ENCODE measurements at places on chromosomes 12 and 14.

DNA sequence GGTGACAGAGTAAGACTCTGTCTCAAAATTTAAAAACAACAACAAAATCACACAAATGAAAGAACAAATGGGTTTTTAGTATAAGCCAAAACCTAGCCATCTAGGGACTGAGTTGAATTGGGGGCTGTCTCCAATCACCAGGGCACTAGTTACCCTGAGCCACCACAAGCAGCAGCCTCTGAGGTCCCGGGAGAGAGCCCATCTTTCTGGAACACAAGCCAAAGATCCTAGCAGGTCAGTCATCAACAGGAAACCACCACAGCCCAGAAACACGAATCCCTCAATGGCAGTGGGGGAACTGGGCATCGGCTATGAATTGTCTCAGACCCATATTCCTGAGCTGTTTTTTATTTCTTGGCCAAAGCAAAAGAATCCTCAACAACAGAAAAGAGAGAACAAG lies 75.3 kb downstream of the KDM2B start:
- DNase-seq, result no peak

GRCh38 chr14:57834001-57834598 lies 31.8 kb downstream of the SLC35F4 start:
- DNase-seq, result no peak

DNA sequence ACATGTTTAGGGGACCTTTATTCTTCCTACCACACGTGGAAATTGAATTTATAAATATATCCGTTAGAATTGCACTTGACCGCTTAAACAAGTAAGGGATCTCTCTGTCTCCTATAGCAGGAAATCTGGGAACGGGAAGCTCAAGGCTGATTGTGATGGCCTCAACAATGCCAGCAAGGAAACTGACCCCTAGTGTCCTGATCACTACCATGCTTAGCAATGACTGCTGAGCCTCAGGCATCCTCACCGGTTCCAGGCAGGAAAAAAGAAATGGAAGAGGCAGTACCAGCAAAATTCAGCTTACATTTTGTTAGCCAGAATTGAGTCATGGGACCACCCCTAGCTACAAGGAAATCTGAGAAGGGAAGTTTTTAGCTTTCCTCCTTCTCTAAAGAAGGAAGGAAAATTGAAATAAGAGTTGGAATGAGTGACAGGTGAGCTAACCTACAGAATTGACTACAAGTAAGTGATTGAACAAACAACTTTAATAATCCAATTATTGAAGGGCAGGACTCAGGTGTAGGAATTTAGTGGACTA lies 43.9 kb upstream of the AMN1 start:
- no peak for DNase-seq

DNA sequence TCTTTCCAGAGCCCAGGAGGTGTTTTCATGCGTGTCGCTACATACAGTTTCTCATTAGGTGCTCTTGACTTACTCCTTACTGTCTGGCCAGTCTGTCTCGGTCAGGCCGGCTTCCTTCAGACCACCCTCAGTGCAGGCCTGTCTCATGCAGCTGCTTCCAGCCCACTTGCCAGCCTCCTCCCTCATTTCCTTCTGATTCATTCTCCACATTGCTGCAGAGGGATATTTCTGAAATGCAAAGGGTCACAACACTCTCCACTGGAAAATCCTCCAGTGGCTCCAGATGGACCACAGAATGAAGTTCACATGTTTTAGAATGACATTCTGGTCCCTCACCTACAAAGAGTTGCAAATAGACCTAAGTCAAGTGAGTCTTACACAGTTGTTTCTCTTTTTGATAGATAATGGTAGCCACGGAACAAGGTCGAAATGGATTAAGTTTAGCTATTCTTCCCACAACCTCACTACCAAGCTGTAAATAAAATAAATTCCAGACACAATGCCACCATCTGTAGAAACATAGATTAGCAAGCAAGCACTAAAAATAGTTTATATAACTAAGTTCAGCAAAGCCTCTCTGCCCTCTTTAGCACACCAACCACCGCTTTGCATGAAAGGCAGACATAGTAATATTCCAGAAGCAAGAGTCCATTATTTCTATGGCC lies 146.9 kb downstream of the ESR2 start:
- DNase-seq, result no peak

- DNase-seq, result no peak
Measured at GRCh38 chr12:47863467-47863866, 41.3 kb downstream of the VDR start.

GRCh38 chr14:99561864-99562263 lies 42.1 kb downstream of the CCDC85C start:
- no peak for DNase-seq

DNA sequence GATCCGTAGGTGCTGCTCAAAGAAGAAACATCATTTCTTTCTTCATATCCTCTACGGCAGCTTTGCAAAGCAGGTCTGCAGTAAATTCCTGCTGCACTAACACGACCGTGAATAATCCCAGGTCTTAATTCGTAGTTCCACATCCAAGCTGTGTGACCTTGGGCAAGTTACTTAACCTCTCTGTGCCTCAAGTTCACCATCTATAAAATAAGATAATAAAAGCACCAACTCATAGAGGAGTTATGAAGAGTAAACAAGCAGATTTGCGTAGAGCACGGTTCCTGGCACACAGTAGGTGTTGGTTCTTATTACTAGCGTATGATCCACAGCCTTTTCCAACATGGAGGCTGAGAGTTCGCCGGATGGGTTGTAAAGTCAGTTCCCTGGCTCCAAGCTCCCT lies 3.6 kb downstream of the NCOR2 start:
- no peak for DNase-seq

- no peak for DNase-seq
Measured at GRCh38 chr12:6752167-6752920, 597 bp downstream of the MLF2 start.

DNA sequence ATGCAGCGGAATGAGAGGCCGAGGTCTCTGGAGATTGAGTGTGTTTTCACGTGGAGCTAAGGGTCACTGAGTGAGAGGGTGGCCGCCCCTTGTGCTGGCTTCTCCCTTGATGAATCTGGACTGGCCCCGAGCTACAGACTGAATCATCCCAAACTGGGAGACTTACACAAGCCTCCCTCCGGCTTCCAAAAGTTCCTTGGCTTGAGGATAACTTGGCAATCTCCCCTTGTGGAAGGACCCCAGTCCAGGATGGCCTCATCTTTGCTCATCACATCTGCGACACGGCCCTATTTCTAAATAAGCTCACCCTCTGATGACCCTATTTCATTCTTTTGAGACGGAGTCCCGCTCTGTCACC lies 41.5 kb upstream of the FBRSL1 start:
- no peak for DNase-seq

DNA sequence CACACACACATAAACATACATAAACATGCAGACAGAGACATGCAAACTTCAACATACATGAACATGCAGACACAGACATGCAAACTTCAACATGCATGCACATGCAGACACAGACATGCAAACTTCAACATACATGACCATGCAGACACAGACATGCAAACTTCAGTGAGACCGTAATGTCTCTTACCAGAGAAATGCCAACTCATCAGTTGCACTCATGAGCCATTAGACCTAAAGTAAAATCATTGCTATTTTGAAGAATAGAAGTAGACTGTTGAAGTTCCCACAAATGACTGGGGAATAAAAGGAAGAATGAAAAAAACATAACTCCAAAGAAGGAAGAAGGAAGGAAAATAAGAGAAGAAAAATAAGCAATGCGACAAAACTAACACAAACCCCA lies 1044.0 kb upstream of the TMEM132C start:
- DNase-seq, result no peak

- no peak for DNase-seq
Measured at GRCh38 chr12:51122844-51123243, 39.4 kb upstream of the CSRNP2 start.

- no peak for DNase-seq
Measured at GRCh38 chr14:87251011-87251410, 742.0 kb downstream of the GALC start.

- DNase-seq, result no peak
Measured at GRCh38 chr12:79331870-79332269, 358.9 kb downstream of the PAWR start.

DNA sequence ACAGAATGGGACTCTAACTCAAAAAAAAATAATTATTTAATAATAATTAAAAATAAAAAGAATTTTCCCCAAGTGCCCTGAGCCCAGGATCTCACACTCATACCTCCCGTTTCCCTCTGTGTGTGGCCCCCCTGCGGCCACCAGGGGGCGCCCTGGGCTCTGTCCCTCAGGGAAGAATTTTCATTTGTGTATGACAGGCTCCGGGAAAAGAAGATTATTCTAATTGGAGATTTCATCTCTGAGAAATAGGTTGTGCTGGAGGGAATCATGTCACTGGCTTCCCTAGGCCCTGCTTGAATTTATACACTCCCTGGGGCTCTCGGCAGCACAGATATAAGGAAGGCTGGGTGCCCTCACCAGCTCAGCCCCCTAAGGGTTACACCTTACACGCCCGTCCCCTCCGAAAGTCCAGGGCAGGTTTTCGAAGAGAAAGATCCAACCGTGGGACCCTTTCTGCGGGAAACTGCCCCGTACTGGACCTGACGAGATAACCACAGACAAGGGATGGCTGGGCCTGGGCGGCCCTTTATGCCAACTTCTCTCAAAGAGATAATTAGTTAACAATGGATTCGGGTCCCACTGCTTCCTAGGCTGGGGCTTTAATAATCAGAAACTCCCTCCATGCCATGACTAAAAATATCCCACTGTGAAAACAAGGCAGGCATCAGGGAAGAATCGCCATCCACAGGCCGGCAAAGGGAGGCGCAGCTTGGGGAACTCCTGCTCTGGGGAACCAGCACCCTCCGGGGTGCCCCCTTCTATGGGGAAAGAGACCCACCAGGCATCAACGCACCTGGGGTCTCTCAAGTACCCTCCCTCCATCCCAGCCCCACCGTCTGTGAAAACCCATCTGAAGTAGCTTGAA lies 80.7 kb downstream of the KDM2B start:
- no peak for DNase-seq

- no peak for DNase-seq
Measured at GRCh38 chr12:12214635-12215131, 52.2 kb downstream of the LRP6 start.

- DNase-seq, result no peak
Measured at GRCh38 chr12:80845639-80846038, 92.1 kb downstream of the LIN7A start.

GRCh38 chr14:94593376-94593748 lies 12.1 kb downstream of the SERPINA5 start:
- no peak for DNase-seq

GRCh38 chr12:106910202-106910601 lies 45.5 kb upstream of the TMEM263 start:
- DNase-seq, result no peak

- DNase-seq, result no peak
Measured at GRCh38 chr12:62190689-62191490, 69.3 kb upstream of the USP15 start.

DNA sequence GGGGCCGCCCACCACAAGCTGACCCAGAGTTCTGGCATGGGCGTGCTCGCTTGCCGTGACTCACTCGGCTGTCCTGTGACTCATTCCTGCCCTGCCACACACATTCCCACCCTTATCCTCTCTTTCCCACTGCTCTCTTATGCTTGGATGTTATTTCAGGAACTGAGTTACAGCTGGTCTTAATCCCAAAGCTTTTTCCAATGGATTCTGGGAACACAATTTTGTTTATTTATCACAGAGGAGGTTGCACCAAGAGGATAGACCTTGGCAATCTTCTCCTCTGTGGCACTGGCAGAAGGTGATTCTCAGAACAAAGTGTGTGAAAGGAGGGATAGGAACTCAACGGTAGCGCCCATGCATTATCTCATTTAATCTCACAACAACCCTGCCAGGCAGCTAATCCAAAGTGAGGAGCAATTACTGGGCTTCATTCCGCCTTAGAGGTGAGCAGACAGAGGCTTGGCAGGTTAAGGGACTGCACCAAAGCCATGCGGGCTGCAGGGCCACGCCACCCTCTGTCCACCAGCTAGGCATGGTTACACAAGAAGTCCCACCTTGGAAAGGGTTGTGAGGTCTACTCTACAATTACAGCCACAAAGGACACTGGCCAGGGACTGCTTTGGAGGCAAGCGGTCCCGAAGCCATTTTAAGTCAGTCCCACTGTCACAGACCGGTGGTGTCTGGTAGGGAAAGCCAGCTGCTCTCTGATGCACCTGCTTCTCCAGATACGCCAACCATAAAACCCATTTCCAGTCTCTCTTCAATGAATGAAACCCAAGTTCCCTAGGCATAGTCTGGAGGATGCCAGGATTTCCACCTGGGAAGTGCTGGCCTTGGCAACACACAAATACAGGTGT lies 32.9 kb downstream of the SYNE3 start:
- no peak for DNase-seq

- DNase-seq, result no peak
Measured at GRCh38 chr12:92977326-92977725, 48.2 kb upstream of the EEA1 start.

GRCh38 chr12:91575630-91576029 lies 393.0 kb upstream of the DCN start:
- no peak for DNase-seq

DNA sequence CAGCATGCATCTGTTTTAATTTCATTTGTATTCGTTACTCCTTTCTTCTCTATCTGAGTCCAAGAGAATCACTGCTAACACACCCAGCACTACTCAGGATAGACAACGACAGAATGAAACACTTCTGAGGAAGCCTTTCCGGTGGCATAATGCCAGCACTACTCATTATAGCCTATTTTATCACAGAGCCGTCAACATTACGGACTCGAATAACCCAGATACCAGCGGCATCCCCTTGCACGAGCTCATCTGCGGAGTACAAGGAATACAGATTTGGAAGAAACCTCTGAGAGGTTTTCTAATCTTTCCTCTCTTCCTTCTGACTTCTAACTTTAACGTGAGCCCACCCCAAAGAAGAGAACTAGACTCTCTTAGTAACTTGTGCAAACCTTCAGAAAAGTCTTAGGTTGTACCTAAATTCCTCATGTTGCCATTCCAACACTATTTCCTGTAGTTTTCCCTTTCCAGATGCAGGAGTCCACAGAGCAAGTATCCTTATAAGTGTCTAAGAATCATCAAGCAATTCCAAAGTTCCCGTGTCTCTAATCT lies 248.1 kb downstream of the APAF1 start:
- no peak for DNase-seq

- DNase-seq, result no peak
Measured at GRCh38 chr12:54017027-54017788, 8.4 kb downstream of the HOXC8 start.

DNA sequence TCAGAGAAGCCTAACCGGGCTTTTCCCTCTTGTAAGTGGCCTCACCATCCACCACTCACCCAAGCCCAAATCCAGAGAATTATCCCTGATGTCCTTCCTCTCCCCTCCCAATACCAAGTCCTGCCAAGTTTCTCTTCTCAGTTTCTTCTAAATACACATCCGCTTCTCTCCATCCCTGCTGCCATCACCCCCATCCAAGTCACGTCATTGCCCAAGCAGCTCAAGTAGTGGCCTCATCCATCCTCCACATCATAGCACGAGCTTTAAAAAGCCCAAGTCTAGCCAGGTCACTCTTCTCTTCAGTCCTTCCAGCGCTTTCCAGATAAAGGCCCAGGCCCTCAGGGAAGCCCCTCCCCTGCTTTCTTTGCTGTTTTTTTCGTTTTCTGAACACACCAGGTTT lies 25.4 kb downstream of the IL31 start:
- DNase-seq, result no peak

GRCh38 chr14:65251213-65251612 lies 148.9 kb upstream of the MAX start:
- no peak for DNase-seq

Data from right renal cortex interstitium (tissue), 3 donors.